Ovary (tissue), 10 donors: ENCODE measurements at places on chromosomes 1 and 21. TPM values are rescaled to one million over a fixed set of nuclear protein-coding genes. Genes with fewer than 3 reads are reported as not detected.

Gene ZRANB2
- 74.0 TPM for total RNA-seq

- H3K27me3 ChIP-seq = no peaks in the 10 kb centered on the region
- no peaks in the 10 kb centered on the region for H3K36me3 ChIP-seq
- no peak overlapping the region for H3K4me3 ChIP-seq
- no peaks in the 10 kb centered on the region for H3K4me1 ChIP-seq
- DNase-seq = no peak
These were observed 128.2 kb downstream of the ATP5PO start for GRCh38 chr21:33787431-33787830.

DNA sequence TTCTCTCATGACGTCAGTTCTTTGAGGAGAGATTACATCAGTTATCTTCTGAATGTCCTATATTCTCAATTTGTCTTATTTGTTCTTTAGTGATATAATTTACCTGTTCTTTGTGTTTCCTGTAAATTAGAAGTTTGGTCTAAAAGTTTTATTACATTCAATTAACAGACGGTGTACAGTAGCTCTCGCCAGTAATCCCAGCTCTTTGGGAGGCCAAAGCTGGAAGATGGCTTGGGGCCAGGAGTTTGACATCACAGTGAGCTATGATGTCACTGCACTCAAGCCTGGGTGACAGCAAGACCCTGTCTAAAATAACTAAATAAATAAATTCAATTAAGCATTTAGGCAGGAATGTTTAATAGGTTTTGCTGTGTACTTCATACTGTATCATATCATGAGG, 25.3 kb upstream of the IPP start:
- no peak for DNase-seq
- H3K27me3 ChIP-seq = no peaks in the 10 kb centered on the region
- no peak overlapping the region for H3K27ac ChIP-seq
- H3K4me3 ChIP-seq = no peak overlapping the region

- H3K27ac ChIP-seq = peak overlapping the region; percentile 97
- peak; percentile 22 for DNase-seq
- H3K36me3 ChIP-seq = no peaks in the 10 kb centered on the region
- no peaks in the 10 kb centered on the region for H3K27me3 ChIP-seq
- no peak overlapping the region for H3K4me3 ChIP-seq
These were observed 8.9 kb upstream of the POFUT2 start for GRCh38 chr21:45296638-45297037.

GRCh38 chr1:117479086-117479485, 111.8 kb downstream of the MAN1A2 start:
- H3K27ac ChIP-seq = no peak overlapping the region
- no peaks in the 10 kb centered on the region for H3K4me1 ChIP-seq
- H3K4me3 ChIP-seq = no peak overlapping the region
- H3K27me3 ChIP-seq = no peaks in the 10 kb centered on the region
- no peak for DNase-seq

GRCh38 chr1:186240436-186240835, 134.6 kb downstream of the TPR start:
- H3K4me3 ChIP-seq = no peak overlapping the region
- no peak overlapping the region for H3K27ac ChIP-seq
- no peak for DNase-seq
- no peaks in the 10 kb centered on the region for H3K4me1 ChIP-seq
- H3K36me3 ChIP-seq = no peaks in the 10 kb centered on the region
- H3K27me3 ChIP-seq = no peaks in the 10 kb centered on the region

- no peak overlapping the region for H3K27ac ChIP-seq
- H3K36me3 ChIP-seq = no peaks in the 10 kb centered on the region
- H3K4me1 ChIP-seq = no peaks in the 10 kb centered on the region
- H3K4me3 ChIP-seq = no peak overlapping the region
- H3K27me3 ChIP-seq = no peaks in the 10 kb centered on the region
- DNase-seq = no peak
These were observed 157.0 kb upstream of the COA6 start for GRCh38 chr1:234216116-234216703.

- H3K4me3 ChIP-seq = no peak overlapping the region
- DNase-seq = no peak
- H3K27ac ChIP-seq = no peak overlapping the region
- no peaks in the 10 kb centered on the region for H3K36me3 ChIP-seq
- H3K27me3 ChIP-seq = no peaks in the 10 kb centered on the region
- H3K4me1 ChIP-seq = no peaks in the 10 kb centered on the region
These were observed 69.1 kb downstream of the KAZN start for GRCh38 chr1:14667651-14667984.

DNA sequence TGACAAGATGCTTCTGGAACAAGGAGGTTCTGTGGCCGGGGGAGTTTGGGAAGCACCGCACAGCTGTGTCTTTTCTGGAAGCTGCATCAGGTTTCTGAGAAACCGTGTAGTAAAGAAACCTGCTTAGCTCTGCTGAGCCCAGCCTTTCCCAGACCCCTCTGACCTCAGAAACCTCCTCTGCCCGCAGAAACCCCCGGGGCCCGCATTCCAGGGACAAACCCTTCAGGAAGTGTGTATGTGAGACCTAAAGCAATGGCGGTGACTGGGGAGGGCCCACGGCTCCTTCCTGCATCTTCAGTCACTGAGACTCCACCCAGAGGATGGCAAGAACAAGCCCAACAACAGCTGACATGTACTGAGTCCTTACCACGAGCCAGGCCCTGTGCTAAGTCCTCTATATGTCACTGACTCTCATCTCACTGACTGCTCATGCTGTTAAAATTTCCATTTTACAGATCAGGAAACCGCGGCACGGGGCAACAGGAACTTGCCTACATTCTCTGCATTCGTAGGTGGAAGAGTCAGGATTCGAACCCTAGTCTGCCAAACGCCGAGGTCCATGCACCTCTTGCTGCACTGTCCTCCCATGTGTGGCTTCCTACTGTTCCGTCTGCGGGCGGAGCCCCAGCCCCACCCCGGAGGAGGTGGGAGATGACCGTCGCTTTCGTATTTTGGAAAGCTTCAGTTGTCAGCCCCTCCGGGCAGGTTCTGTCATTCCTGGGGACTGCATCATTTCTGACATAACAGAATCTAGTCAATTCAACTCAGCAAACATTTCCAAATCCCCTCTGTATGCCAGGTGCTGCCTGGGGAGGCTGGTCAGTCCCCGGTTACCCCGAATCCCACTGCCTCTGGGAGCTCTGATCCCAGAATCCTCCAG, 73.3 kb upstream of the KLHDC7A start:
- no peaks in the 10 kb centered on the region for H3K4me1 ChIP-seq
- no peak for DNase-seq
- H3K4me3 ChIP-seq = no peak overlapping the region
- no peaks in the 10 kb centered on the region for H3K36me3 ChIP-seq
- H3K27me3 ChIP-seq = no peaks in the 10 kb centered on the region
- H3K27ac ChIP-seq = no peak overlapping the region

- H3K27ac ChIP-seq = no peak overlapping the region
- no peaks in the 10 kb centered on the region for H3K36me3 ChIP-seq
These were observed 11.0 kb downstream of the TRPM2 start for GRCh38 chr21:44364151-44365053.

- H3K4me1 ChIP-seq = no peaks in the 10 kb centered on the region
- no peaks in the 10 kb centered on the region for H3K36me3 ChIP-seq
- no peak overlapping the region for H3K27ac ChIP-seq
- no peak overlapping the region for H3K4me3 ChIP-seq
These were observed 391.8 kb downstream of the CAMTA1 start for GRCh38 chr1:7177021-7177420.
